ENCODE measurements at places on chromosomes 6 and 20. TPM values are rescaled to one million over a fixed set of nuclear protein-coding genes. Genes with fewer than 3 reads are reported as not detected.
A peak's percentile ranks its signal among the peaks of the same experiment; 100 is the strongest.

Gene FHL5
- total RNA-seq: not detected

Gene SLC17A1
- not detected for total RNA-seq

Gene KIF25
- under 0.01 TPM for total RNA-seq

Gene MRPS10
- 53.4 TPM for total RNA-seq

GRCh38 chr6:83518816-83519480 lies 6.6 kb downstream of the PRSS35 start:
- no peak for DNase-seq

- DNase-seq: no peak
Measured at GRCh38 chr6:1382883-1383728, 6.3 kb upstream of the FOXF2 start.

GRCh38 chr6:168376811-168377483 lies 57.4 kb upstream of the DACT2 start:
- no peak for DNase-seq

GRCh38 chr20:25081065-25081729 lies 744 bp downstream of the VSX1 start:
- DNase-seq: no peak

GRCh38 chr20:32598606-32599005 lies 13.5 kb upstream of the NOL4L start:
- DNase-seq: no peak

- DNase-seq: peak; percentile 34
Measured at GRCh38 chr6:47112317-47112716, 70.2 kb upstream of the ADGRF1 start.

DNA sequence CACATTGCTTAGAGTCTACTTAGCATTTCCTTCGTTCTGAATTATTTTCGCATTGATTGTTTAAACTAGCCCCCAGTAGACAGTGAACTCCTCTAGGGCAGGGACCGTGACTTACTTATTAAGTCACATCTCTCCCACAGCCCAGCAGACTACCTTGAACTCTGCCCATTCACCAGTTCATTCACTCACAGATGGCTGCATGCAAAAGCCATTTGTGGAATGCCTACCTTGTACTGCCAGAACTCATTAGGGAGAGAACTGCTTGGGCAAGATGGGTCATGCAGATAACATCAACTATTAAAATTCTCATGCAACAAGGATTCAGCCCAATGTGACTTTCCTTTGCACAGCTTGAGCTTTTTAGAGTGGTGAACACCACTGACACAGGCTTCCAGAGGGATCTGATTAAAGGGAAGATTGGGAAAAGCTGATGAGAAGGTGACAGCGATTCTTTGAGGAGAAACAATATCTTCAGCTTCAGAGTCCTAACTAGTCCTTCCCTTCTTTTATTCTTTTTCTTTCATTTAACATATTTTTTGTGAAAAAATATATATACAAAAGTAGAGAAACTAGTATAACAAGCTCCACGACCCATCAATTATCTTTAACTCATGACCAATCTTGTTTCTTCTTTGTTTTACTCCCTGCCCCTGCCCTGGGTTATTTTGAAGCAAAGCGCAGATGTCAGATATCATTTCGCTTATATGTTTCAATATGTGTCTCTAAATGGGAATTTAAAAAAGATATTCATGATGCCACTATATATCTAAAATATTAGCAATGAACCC lies 273.9 kb downstream of the CDC5L start:
- no peak for DNase-seq

- no peak for DNase-seq
Measured at GRCh38 chr6:12178521-12178920, 111.6 kb upstream of the EDN1 start.

DNA sequence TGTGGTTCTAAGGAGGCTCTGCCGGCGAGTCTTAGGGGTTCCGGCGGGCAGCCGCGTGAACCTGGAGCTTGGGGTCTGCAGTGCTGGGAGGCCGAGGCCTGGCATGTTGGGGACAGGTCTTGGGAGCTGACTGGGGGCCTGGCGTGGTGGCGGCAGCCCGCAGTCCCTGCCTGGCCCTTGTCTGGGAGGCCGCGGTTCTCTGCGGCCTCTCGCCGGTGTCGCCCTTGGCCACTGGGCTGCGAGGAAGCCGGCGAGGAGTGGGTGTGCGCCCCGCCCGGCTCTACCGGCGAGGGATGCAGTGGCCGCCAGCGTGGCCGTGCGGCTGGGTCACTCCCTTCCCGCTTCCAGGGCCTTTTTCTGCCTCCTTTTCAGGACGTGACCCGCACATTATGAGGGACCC lies 36.3 kb downstream of the IGF2R start:
- DNase-seq: no peak

DNA sequence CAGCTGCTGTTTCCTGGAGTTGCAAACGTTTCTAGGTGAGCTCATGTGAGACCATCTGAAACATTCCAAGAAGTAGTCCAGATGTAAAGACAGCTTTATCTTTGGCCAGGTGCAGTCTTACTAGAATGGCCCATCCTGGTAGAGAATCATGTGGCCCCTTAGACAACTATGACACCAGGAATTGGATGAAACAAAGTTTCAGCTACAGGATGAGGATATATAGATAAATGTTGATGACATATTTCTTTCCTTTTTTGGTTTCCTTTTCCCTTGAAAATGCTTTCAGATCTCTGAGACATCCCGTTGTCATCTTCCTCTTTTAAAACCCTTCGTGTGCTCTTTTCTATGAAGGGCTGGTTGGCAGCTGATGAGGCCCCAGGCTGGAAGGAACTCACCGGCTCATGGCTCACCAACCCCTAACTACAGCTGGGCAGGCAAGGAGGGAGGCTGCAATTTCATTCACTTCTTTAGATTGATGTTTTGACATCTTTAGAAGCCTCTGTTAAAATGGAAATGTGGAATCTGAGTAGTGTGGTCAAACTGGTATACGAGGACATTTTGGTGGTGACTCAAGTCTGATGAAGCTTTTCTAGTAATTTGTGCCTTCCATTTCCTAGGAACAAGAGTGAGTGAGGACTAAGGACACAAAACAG lies 167.9 kb upstream of the TNFAIP3 start:
- peak; percentile 44 for DNase-seq

DNA sequence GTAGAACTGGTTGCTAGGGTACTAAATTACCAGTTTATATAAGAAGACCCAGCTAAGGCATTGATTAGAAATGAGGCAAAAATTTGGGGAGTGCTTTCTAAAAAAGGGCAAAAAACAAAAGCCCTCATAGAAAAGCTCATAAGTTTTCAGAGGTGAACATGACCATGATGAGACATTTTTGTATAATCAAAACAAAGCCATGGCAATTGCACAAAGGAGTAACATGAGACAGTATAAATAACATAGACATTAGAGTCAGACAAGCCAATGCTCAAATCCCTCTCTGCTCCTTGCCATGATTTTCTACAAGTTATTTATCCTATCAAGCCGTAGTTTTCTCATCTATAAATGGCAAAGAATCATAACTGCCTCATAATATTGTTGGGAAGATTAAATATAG lies 112.2 kb upstream of the ADTRP start:
- DNase-seq: no peak

GRCh38 chr6:156776470-156776839 lies 723 bp upstream of the ARID1B start:
- DNase-seq: peak; percentile 72

- DNase-seq: no peak
Measured at GRCh38 chr6:63797721-63798120, 162.1 kb downstream of the PHF3 start.

- no peak for DNase-seq
Measured at GRCh38 chr6:158660333-158660754, 10.5 kb downstream of the SYTL3 start.

DNA sequence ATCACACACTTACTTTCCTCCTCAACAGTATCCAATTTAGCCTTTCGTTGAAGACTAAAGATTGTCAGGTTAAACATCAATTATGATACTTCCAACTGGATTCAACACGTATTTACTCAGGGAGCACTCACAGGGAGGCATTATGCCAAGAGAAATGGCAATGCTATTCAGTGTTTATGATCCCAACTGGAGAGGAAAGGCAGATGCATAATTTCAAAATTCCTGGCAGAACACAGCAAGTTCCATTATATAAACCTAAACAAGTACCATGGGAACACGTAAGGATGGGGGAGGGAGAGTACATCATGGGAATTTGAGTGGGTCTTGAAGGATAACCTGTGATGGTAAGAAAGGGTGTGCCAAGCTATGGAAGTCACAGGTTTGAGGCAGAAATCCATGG lies 112.7 kb downstream of the ISM1 start:
- DNase-seq: peak; percentile 67

DNA sequence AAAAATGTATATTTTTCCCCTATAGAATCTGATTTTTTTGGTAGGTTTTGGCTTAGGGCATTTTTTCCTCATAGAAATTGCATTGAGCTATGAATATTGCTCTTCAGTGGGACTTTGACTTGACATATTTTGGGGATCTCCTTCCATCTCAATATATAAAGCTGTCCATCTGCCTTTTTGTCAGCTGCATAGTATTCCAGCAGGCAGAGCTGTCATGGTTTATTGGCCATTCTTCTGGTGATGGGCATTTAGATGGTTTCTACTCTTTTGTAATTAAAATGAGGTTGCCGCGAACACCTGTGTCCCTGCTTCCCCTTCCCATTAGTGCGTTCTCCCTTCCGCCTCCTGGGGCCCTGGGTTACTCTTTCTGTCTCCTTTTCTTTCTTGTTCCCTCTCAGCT lies 80.0 kb upstream of the NNAT start:
- DNase-seq: no peak
